H7 (cell line): ENCODE measurements at places on chromosomes 1 and 21. TPM values are rescaled to one million over a fixed set of nuclear protein-coding genes. Genes with fewer than 3 reads are reported as not detected.

HENMT1 gene
- 17.5 and 18.0 TPM in 2 replicates for total RNA-seq

SPRR1A gene
- not detected in 2 replicates for total RNA-seq

PTTG1IP gene
- 117 and 134 TPM in 2 replicates for total RNA-seq

CNKSR1 gene
- total RNA-seq = 21.7 and 23.1 TPM in 2 replicates

CFAP45 gene
- total RNA-seq = 0.17 and 1.6 TPM in 2 replicates

DNA sequence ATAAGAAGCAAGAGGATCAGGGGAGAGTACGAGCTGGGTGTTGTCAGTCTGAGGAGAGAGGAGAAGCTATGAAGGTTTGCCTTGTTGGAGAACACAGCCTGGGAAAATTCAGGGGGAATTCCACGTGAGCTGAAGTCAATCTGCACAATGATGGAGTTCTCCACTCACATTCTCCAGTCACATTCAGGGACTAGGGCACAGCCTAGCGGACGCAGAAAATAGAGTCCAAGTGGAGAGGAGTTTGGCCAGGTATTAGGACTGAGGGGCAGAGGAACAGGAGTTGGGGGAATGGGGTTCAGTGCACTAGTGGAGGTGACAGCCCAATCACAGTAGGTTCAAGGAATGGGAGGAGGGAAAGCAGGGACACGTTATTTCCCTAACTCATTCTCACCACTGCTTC, 124.0 kb downstream of the KCNH1 start:
- DNase-seq = no peak

DNA sequence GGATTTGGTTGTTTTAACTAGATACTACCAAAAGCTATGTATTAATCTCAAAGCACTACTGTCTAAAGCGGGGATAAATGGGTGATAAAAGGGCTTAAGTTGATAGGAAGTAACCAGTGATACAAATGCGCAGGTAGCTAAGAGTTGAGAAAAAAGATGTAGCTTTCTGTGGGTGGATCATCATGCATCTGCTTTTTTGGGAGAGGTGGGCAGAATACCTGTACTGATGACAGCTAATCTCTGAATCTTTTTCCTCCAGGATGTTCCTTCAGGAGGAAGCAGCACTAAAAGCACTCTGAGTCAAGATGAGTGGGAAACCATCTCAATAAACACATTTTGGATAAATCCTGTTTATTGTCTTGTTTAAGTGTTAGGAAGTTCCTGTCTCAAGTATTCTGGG, 1.2 kb downstream of the RPS27 start:
- no peak for DNase-seq

- DNase-seq = no peak
These were observed 847 bp upstream of the RORC start for GRCh38 chr1:151832318-151832980.

DNA sequence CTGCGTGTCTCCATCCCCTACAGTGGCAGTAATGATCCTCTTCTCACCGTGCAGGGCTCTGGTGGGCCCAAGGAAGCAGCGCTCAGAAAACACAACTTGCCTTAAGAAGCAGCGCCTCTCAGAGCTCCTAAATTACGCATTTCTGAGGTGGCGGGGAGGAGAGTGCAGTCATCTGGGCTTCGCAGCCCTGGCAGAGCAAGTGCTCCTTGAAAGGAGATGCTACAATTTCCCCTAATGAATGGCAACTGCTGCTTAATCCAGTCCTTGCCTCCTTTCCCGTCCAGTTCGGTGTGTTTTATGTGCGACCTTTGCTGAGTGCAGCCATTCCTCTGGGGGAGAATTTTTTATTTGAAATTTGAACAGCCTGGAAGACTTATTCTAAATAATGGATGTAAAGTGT, 287.3 kb downstream of the PTPRU start:
- no peak for DNase-seq

- no peak for DNase-seq
These were observed 117.0 kb downstream of the ST6GALNAC3 start for GRCh38 chr1:76191561-76191960.

DNA sequence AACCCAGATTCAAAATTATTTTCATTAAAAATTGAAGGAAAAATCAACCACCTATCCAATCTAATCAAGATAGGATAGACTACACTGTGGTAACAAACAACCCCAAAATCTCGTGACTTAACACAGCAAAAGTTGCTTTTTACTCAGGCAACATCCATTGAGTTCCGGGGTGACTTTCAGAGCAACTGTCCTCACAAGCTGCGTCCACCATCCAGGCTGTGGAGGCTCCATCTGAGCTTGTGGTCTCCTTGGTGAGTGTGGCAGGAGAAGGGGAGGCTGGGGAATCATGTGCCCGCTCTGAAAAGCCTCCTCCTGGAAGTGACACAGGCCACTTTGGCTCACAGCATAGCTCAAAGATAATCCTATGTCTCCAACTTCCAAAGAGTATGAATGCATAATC, 52.4 kb downstream of the CD2 start:
- DNase-seq = no peak

DNA sequence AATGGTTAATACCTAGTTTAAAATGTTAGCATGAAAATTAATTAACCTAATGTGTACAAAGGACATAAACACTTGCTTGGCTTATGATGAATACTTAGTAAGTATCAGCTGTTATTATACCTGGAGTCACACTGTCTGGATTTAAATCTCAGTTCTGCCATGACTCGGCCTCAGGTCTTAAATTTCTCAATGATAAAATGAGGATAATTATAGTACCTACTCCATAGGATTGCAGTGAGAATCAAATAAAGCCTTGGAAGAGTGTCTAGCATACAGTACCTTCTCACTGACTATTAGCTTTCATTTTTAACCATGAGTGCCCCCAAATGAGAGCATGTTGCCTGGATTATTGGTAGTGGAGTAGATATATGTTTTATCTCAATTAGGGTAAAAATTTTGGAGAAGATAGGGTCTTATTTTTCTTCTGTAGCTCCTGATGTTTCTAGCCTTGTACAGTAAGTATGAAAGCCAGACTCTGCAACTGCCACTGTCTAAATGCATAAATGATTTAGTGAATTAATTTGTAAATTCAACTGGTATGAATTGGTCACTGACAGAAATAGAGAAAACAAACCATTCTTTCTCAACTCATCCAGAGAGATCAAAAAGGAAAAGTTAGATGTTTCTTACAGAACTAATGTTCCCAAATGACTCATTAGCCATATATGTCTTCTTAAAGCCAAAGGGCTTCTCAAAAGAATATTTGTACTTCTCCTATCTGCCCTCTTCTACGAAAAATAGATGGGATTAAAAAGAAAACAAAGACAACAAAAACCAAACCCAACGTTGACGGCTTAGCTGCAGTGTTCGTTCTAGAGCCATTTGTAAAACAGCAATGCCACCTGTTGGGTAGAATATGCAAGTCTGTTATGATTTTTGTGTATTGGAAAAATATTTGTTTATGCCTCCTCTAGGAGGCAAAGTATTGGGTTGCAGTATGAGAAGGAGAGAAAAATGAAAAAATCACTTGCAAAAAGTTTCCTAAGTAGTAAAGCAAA, 53.8 kb upstream of the MROH9 start:
- DNase-seq = no peak

GRCh38 chr1:228043281-228043848, 36.6 kb downstream of the WNT3A start:
- no peak for DNase-seq

DNA sequence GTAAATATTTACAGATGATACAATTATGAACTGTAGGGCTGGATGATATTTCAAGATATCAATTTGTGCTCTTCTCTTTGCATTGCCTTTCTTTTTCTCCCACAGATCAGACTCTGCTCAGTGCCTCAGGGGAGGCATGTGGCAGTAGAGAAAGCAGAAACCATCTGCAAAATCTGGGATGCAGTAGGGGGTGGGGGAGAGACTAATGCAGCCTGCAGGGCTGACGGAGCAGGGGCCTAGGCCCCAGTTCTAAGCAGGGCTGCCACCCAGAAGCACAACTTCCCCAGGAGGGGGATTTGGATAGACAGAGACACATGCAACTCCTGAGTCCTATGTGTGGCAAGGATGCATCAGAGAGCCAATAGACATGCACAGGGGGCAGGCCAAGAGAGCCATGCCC, 511.6 kb downstream of the SMYD3 start:
- DNase-seq = no peak

GRCh38 chr1:29855561-29856160, 619.3 kb downstream of the PTPRU start:
- DNase-seq = no peak

DNA sequence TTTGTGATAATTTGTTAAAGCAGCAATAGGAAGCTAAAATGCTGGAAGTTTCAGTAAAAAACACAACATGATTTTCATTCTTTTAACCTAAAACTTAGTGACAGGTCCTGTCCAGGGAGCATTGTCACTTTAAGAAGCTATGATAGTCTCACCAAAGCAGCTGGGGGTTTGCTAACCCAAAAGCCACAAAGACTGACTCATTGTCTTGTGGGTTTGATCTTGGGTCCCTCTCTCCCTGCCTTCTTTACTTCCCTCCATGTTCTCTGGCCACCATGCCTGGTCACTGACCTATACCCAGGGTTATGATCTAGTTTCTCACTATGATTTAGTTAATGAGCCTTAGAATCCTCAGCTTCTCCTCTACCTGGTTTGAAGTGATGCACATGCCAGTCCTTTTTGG, 213.5 kb upstream of the PTGFR start:
- no peak for DNase-seq
